ENCODE measurements at places on chromosomes 1 and 21.

GRCh38 chr1:94595658-94596057 is 54.1 kb upstream of the F3 start:
- DNase-seq: no peak

GRCh38 chr1:187721216-187721615 is 892.5 kb downstream of the PLA2G4A start:
- no peak for DNase-seq

GRCh38 chr1:214402613-214403083 is 121.7 kb downstream of the SMYD2 start:
- no peak for DNase-seq

GRCh38 chr1:119911775-119912174 is 15.5 kb upstream of the ADAM30 start:
- no peak for DNase-seq

- no peak for DNase-seq
Measured at GRCh38 chr1:16075337-16076030, 2.0 kb upstream of the FAM131C start.

- DNase-seq: no peak
Measured at GRCh38 chr21:41620982-41621381, 113.0 kb upstream of the TMPRSS2 start.

- no peak for DNase-seq
Measured at GRCh38 chr1:47593013-47593568, 155.2 kb downstream of the FOXD2 start.

DNA sequence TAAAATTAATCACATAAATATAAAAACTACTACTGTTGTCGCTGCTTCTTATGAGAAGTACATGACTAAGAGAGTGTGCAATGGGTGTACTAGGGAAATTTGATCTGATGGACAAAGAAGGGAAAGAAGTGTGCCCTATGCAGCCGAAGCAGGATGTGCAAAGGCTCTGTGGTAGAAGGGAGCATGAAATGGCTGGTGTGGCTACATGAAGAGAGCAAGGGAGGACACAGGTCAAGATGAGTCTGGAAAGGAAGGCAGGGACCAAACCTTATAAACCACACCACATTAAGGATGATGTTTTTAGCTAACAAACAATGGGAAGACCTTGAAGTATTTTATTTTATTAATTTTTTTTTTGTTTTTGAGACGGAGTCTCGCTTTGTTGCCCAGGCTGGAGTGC is 20.0 kb downstream of the MAB21L3 start:
- no peak for DNase-seq

DNA sequence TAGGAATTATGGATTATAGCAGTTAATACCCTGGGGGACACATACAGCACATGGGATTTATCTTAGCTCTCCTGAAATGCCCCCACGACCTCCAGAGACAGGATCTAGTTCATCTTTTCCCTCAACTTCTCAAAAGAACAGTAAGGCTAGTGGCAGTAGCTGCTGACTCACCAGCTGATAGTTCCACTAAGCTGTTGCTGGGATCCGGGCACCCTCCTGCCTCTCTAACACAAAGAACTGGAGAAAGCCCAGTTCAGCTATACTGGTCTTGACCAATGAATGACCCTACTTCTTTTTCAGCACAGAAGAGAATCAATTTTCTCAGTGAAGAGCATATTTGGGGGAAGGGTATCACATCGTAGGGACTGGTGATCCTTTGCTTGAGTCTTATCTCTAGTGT is 84.1 kb downstream of the PGBD5 start:
- no peak for DNase-seq

GRCh38 chr21:31870472-31871193 is 2.2 kb upstream of the HUNK start:
- DNase-seq: no peak

DNA sequence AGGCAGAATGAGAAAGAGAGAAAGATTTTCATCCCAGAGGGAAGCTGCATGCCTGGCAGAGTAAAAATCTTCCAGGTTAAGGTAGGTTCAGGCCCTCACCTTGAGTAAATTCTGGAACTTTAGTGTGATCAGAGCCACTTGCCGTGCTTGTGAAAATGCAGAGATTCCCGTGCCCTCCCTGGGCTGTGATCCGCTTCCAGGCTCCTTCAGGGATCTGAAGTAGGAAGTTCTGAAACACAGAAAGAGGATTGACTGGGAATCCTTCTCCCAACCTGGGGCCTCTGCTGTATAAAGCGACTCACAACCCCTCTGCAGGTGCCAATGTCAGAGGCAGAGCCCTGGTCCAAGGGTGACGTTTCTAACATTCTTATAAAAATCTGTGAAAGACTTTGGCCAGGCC is 26.6 kb downstream of the NUAK2 start:
- DNase-seq: no peak

DNA sequence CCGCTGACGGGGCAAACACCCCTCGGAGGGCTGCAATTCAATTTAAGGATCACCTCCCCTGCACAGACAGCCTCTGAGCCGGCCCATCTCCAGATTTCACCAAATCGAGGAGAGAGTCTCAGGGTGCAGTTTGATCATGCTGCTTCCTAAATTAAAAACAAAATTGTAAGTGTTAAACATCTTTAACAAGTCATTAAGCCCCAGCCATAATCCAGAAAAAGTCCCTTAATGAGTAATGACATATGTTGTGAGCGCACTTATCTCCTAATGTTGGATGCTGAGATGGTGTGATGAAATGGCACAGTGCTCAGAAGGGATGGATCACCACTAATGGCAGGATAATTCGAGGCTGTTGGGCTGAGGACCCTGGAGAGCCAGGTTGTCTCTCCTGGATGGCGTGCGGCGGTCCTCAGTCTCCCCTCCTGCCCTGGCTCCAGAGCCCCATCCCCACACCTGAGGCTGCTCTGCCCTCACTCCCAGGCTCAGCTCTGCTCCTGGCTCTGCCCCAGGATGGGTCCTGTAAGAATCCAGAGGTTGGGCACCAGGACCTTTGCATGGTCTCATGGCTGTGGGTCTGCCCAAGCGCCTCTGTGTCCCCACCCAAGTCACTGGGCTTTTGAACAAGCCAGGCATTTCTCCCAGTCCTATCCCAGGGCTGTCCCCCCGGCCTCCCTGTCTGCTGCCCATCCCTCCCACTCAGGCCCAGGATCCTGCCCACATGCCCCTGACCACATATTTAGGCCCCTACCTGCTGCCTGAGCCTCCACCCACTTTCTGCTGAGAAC is 224.4 kb upstream of the POU3F1 start:
- DNase-seq: no peak

GRCh38 chr1:162632698-162633080 is 425 bp downstream of the DDR2 start:
- DNase-seq: no peak

DNA sequence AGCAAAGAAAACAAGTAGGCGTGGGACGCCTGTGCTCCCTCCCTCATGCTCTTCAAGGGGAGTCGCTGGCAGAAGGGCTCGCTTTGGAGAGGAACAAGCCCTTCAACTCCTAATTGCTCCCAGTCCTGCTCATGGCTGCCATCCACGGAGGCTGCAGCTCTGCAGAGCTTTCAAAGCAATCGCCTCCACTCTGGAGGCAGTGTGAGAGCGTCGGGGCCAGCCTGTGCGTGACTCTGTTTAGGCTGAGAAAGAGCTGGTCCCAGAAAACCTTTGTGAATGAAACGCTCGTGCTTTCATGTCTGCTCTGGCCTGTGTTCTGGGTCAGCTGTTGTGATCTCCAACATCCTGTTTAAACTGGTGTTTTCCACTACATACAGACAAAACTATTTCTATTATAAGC is 23.9 kb upstream of the RUNX1 start:
- DNase-seq: no peak

- no peak for DNase-seq
Measured at GRCh38 chr1:30880678-30881318, 27.8 kb downstream of the SDC3 start.

- DNase-seq: no peak
Measured at GRCh38 chr1:170583186-170583585, 51.2 kb downstream of the GORAB start.

- no peak for DNase-seq
Measured at GRCh38 chr1:242712248-242712647, 187.8 kb upstream of the PLD5 start.

GRCh38 chr1:219374046-219374566 is 200.4 kb downstream of the LYPLAL1 start:
- DNase-seq: no peak

DNA sequence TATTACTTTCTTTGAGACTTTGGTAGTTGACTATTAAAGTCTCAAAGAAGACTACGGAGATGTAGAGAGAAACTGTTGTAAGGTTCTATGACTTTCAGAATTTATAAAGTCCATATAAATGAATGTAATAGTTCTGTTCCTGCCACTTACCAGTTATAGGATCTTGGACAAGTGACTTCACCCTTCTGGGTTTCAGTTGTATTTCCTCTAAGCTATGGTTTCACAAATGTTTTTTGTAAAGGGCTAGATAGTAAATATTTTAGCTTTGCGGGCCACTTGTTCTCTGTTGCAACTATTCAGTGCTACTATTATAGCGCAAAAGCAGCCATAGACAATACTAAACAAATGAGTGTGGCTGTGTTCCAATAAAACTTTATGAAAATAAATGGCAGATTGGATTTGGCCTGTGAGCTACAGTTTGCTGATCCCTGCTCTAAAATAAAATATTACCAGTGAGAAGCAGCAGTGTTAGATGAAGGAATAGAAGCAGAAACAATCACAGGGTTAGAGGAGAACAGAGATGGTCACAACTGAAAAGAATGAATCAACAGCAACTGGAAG is 14.7 kb downstream of the ZMPSTE24 start:
- no peak for DNase-seq

DNA sequence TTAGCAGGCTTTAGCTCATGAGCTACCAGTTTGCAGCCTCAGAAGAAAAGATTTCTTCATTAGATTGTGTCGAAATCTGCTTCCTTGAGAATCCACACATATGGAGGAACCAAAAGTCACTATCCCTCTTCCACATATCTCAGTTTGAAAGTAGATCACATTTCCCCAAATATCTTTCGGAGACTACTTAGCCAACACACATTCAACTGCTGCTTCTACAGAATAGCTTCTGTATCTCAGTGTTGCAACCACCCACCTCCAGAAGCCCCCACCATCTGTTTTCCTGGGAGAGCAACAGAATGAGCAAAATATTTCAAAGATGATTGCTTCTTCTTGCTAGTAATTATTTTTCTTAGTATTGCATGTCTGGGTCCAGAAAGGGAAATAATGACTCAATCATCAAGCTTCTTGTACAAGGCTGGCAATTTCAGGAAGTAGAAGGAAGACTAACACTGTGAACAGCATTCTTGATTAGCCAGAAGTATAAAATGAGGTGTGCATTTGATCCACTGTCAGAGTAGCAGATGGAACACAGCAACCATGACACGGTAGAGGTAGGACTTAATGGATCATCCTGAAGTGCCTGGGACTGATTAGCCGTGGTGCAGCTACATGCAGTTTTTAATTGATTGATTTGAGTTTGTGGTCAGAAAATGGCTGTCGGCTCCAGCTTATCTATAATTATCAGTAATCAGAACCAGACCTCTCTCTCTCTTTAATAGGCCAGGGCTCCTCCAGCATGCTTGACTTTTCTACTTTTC is 24.9 kb downstream of the ZC3H11B start:
- peak; percentile 95 for DNase-seq

DNA sequence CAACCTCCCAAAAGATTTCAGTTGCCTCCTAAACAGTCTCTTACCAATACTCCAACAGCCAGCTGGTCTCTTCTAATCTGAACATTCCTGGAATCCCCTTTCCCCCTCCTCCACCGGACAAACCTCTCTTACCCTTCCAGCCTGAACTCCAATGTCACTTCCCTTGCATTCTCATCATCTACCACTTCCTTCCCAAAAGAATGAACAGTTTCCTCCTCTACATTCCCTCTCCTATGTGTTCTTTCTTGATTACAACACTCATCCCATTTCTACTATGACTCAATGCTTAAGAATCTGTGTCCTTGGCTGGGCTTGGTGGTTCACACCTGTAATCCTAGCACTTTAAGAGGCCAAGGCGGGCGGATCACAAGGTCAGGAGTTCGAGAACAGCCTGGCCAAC is 417.1 kb downstream of the SETD4 start:
- peak; percentile 33 for DNase-seq

GRCh38 chr21:42646836-42647235 is 6.6 kb upstream of the PDE9A start:
- DNase-seq: no peak

DNA sequence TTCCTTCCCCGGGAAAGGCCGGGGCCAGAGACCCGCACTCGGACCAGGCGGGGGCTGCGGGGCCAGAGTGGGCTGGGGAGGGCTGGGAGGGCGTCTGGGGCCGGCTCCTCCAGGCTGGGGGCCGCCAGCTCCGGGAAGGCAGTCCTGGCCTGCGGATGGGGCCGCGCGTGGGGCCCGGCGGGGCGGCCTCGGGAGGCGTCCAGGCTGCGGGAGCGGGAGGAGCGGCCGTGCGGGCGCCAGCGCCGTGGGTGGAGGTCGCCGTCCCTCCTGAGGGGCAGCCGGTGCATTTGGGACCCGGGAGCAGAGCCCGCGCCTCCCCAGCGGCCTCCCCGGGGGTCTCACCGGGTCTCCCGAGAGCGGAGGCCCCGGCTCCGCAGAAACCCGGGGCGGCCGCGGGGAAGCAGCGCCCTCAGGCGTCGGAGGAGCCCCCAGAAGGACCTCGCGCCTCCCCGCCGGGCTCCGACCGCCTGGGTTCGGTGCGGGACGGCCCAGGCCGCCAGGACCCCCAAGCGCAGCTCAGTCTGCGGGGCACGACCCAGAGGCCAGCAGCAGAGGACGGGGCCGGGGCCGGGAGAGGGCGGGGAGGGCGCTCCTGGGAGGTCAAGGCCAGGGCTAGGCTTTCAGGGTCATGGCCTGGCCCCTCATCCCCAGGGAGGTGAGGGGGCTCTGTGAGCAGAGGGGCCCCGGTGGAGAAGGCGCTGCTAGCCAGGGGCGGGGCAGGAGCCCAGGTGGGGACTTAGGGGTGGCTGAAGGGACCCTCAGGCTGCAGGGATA is 7.2 kb upstream of the SLX9 start:
- DNase-seq: no peak

GRCh38 chr1:162625679-162626078 is 6.6 kb upstream of the DDR2 start:
- no peak for DNase-seq

- DNase-seq: no peak
Measured at GRCh38 chr21:45223236-45224185, 64.2 kb downstream of the POFUT2 start.

DNA sequence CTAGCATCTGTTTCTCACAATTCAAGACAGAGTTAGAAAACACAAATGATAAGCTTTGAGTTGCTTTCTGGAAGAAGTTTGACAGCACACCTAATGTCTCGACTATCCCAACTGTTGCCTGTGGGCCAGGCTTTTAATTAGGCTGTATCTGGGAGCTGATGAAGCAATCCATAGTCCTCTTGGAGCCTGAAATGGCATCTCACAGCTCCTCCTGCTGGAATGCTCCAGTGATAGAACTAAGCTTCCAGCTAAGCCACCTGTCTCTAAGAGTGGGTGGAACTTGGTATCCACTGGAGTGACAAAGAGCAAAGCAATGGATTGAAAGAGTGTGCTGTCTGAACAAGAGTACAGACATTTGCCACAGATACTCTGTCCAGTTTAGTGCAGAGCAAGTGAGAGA is 605.3 kb upstream of the NR5A2 start:
- DNase-seq: no peak

- DNase-seq: no peak
Measured at GRCh38 chr1:201061049-201061448, 37.5 kb upstream of the KIF21B start.
